ENCODE measurements at places on chromosomes 12 and 14. TPM values are rescaled to one million over a fixed set of nuclear protein-coding genes. Genes with fewer than 3 reads are reported as not detected.

- DNase-seq = no peak
Observed at GRCh38 chr12:65196762-65197567, 27.6 kb downstream of the LEMD3 start.

GRCh38 chr12:5965950-5966383 lies 20.9 kb upstream of the ANO2 start:
- DNase-seq = peak; percentile 9

DNA sequence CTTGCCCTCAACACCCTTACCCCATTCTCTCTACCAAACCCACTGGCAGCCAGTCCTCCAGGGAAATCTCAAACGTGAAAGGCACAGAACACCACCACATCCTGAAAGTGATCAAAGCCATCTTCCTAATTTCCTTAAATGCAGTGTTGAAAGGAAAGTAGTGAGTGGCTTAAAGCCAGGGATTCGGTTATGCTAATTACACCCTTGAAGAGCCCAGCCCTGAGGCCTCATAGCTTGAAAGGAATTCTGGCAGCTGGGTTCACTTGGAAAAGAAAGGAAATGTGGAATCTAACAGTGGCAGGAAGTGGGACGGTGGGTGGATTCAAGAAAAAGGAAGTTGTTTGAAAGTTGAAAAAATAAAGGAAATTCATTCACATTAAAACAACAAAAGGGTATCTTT lies 73.0 kb upstream of the FICD start:
- no peak for DNase-seq

DNA sequence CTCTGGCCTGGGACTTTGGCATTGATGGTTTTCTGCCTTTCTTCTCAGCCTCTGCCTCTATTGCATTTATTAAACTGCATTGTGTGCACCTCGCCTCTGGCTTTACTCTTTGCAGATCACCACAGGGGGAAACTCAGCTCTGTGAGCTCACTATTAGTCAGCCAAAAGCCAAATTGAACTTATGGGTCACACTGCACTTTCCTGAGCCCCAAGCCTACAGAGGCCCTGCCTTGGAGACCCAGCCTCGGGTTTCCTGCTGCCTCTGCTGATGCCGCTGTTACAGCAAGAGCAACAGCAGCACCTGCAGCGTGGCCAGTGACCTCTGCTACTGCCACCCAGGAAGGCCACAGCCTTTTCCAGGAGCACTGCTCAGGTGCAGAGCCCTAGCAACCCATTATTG lies 122.5 kb downstream of the DAD1 start:
- peak; percentile 36 for DNase-seq

DNA sequence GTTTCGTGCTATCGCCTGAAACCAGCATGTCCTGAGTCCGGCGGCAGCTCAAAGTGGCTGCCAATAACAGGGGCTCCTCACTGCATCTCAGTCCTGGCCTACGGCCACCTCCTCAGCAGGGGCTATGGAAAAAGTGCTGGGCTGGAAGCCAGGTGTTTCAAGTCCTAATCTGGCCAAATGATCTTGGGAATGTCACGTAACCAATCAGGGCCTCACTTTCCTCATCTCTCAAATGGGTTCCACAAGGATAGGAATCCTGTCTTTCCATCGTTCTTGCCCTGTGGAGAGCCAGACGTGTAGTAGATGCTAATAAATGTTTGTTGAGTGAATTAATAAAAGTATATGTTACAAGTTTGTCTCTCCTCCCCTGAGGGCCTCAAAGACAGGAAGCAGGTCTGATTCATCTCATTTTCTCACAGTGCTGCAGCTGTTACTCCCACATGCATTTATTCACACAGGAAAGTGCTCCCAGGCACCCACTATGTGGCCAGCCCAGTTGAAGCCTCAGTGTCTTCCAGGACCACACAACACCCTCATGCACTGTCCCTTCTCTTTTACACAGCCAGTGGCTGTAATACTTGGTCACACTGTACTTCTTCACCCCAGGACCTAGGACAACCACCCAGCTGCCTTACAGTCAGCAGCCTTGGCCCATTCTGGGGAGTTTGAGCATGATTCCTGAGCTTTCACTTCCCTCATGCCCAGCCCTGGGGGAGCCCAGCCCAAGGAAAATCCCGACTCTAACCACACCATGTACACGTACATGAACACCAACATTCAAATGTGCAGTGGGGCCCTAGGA lies 5.0 kb downstream of the CMKLR1 start:
- DNase-seq = no peak

DNA sequence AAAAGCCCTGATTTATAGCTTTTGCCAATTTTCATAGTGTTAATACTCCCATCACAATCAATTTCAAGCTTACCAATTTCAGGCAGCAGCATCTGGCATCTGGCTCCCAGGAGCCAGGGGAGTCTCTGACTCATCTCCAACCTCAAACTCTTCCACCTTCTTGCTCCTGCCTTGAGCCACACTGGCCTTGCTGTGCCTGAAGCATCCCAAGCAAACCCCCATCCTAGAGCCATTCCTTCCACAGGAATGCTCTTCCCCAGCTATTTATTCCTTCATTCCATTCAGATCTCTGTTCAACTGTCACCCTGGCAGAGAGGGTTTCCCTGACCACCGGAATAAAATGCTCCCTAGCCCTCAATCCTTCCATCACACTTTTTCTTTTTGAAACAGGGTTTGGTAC lies 13.9 kb upstream of the PPP1CC start:
- DNase-seq = no peak

Gene RNASE3
- total RNA-seq = not detected

DNA sequence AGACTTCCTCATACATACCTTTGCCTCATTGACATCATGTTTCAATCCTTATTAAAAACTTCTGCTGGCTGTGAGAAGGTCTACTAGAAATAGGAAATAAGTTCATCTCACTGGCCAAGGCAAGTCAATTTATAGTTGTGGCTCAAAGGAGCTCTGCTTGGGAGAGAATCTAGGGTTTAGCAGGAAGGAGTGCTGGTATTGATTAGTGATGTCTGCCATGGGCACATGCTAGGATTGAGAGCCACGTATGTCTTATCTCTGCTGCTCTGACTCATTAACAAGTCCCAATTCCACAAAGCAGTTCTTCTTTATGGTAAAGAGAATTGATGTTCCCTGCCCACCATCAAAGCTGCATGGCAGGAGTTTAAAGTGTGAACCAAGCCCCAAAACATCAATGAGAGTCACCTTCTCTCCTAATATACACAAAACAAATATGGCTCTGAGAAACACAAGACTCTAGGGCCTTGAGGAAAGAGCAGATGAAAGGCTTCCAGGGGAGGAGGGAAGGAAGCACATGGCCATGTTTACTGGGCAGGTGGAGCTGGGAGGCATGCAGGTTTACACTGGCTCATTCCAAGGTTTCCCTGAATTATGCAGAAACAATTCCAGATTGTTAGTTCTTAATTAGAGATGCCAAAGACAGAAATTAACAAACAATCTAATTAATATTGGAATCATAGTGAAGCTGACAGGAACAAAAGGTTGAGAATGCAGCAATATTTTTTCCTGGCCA lies 931.9 kb upstream of the TMEM132C start:
- DNase-seq = no peak

GRCh38 chr12:104183443-104183842 lies 32.1 kb upstream of the TXNRD1 start:
- no peak for DNase-seq
